Nucleus accumbens (tissue), 56 donors: ENCODE measurements at places on chromosomes 16 and 17.

DNA sequence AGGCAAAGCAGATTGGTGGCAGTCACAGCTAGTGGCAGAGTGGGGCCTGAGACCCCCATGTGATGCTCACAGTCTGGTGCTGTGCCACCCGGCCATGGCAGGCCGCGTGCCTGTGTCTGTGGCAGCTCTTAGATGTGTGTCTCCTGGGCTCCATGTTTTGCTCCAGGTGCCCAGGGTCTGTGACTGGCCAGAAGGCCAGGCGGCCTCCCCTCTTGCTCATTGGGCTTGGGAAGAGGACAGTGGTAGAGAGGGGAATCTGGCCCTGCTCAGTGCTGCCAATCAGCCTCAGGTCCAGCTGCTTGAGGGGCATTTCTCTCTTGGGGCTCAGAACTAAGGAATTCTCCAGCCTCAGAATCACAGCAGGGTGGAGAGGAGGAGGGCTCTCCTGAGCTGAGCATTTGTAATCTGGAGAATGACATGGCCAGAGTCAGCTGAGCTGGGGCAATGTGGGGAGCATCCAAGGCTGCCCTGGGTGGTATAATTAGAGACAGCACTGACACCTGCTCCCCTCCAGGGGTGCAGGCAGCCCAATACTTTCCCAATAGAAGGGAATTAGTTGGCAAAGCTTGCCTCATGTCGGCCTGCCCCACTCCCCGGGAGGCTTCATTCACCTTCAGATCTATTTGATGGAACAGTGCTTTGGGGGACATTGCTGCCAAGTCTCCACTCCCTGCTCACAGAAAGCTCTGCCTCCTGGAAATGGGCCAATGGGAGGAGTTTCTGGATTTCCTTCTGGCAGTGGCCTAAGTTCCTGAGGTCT lies 2.7 kb upstream of the LASP1NB start:
- no peak for DNase-seq

- no peak for DNase-seq
Measured at GRCh38 chr17:40535924-40536294, 29.4 kb downstream of the CCR7 start.

DNA sequence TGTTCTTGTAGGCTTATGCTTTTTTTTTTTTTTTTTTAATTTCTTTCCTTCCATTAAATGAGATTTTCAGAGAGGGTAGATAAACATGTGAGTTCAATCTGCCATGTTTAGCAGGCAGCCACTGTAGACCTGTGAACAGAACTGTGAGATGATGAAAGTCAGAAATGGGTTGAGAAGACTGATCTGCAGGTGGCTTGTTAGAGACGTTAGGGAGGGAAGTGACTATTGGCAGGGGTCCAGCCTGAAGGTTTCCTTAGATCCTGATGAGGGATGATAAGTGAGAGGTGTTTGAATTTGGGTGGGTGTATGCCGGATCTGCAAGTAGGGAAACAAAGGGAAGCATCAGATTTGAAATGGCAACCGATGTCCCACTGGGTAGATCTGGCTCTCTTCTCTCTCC lies 157.8 kb downstream of the HS3ST3B1 start:
- no peak for DNase-seq

DNA sequence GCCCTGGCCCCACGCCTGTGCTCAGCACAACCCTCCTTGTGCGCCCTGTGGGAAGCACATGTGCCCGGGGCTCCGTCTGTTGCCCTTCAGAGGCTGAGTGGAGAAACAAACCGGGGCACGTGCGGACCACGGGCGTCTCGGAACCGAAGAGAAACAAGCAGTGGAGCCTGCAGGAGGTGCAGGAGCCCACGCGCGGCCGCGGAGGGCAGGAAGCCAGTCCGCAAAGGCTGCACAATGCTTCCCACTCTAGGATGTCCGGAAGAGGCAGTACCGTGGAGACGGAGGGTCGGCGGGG lies 75.5 kb upstream of the GNG13 start:
- DNase-seq = no peak

DNA sequence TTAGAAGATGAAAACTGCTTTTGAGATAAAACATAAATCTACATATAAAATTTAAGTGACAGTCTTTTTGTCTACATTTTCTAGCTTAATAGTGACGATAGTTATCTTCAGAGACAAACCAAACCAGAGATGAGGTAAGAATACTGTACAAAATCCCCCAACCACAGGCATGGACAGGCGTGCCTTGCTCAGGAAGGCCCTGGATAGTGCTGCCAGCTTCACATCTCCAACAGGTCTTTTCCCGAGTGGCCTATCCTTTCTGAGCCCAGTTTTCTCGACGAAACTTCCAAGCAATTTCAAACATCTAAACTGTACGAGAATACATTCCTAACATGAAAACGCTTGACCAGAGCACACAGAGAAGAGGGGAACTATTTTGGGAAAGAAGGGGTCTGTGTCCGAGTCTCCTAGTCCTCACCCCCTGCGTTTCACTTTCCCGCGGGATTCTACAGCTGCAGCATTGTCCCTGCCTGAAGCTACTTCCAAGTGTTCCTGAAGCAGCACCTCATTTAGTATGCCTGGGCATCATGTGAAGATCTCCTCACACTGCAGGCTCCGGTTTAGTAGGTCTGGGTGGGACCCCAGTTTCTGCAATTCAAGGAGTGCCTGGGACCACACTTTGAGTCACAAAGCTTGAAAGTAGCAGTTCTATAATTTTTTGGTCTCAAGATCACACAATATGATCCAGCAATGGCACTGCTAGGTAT lies 37.8 kb downstream of the GNA13 start:
- DNase-seq = no peak

DNA sequence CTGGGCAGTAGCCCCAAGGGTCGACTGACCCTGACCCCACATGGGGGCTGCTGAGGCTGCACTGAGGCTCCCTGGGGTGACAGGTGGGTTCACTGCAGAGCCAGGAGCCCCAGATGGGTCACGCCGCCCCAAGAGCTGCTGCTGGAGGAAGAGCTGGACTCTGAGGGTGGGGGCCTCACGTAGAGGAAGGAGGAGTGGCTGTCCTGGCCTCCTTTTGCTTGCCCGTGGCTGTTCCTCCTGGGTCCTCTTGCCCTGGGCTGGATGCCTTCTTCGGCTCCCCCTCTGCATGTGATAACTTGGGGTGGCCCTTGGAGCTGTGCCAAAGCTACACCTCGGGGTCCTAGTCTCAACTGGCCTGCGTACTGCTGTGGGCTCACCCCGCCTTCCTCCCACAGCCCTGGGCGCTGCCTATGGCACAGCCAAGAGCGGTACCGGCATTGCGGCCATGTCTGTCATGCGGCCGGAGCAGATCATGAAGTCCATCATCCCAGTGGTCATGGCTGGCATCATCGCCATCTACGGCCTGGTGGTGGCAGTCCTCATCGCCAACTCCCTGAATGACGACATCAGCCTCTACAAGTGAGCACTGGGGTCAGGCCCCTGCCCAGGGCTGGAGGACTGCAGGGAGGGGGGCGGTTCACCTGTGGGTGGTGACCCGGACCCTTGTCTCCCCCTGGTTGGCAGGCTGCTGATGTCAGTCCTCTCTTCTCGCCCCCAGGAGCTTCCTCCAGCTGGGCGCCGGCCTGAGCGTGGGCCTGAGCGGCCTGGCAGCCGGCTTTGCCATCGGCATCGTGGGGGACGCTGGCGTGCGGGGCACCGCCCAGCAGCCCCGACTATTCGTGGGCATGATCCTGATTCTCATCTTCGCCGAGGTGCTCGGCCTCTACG lies 1.1 kb upstream of the AMDHD2 start:
- DNase-seq = no peak

DNA sequence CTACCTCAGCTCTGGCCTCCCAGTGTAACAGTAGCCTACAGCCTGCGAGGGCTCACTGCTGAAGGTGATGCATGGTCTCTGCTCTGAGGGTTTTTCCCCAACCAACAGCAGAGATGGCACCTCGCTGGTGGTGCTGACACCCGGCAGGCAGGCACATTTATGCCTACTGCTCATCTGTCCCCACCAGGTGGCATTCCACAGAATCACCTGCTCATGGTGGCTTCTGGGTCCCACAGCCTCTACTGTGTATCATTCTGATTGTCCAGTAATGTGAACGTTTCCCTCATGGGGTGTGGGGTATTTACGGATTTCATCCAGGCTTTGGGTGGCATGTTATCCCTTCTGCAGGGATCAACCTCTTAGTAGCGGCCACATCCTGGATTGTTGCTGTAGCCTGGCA lies 331.5 kb downstream of the SNX29 start:
- DNase-seq = no peak

- DNase-seq = no peak
Measured at GRCh38 chr17:64984851-64985521, 65.7 kb upstream of the LRRC37A3 start.

- no peak for DNase-seq
Measured at GRCh38 chr17:77404812-77405581, 264.2 kb downstream of the SEC14L1 start.

- DNase-seq = no peak
Measured at GRCh38 chr17:69511250-69511649, 96.8 kb downstream of the MAP2K6 start.

DNA sequence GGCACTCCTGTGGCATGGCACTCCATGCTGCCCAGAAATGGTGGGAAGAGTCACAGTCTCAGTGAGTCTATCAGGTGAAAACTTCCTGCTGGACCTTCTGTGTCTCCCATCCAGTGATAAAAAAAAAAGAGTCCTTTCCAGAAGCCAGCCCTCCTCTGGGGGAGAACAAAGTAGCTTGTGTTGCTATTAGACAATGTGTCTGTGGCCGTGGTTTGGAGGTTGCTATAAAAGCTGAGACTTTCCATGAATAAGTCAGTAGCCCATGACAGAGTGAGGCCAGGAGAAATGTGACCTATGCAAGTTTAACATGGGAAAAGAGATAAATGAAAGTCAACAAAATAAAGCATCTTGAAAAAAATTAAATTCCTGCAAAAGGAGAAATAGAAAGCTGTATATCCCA lies 250.7 kb upstream of the MON1B start:
- DNase-seq = no peak

DNA sequence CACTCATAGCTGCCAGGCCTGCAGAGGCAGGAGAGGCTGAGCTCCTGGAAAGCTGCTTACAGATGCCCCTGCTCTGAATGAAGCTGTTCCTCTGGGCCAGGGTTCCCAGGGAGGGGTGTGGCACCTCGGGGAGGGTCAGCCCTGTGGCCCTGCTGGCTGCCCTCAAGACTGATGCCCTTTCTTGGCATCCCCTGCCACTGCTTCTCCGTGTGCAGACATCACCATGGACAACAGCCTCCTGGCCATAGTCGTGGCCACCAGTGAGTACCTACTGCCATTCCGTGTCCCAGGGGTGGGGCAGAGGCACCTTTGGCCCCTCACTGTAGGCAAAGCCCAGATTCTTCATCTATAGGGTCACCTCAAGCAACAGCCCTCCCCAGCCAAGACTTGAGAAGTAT lies 8.9 kb downstream of the MRPL27 start:
- DNase-seq = no peak

DNA sequence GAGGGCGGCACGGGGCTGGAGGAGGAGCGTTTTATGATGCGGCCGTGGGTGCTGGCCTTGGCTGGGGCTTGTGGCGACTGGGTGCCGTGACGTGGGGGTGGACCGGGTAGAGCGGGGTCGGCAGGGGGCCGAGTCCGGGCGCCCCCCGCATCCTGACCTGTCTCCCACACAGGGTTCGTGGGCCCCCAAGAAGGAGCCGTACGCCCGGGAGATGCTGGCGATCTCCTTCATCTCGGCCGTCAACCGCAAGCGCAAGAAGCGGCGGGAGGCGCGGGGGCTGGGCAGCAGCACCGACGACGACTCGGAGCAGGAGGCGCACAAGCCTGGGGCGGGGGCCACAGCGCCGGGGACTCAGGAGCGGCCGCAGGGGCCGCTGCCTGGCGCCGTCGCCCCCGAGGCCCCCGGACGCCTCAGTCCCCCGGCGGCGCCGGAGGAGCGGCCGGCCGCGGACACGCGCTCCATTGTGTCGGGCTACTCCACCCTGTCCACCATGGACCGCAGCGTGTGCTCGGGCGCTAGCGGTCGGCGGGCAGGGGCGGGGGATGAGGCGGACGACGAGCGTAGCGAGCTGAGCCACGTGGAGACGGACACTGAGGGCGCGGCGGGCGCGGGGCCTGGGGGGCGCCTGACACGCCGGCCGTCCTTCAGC lies 81.6 kb downstream of the ARHGAP23 start:
- DNase-seq = no peak

GRCh38 chr16:85436636-85437165 lies 176.4 kb upstream of the GSE1 start:
- DNase-seq = no peak

DNA sequence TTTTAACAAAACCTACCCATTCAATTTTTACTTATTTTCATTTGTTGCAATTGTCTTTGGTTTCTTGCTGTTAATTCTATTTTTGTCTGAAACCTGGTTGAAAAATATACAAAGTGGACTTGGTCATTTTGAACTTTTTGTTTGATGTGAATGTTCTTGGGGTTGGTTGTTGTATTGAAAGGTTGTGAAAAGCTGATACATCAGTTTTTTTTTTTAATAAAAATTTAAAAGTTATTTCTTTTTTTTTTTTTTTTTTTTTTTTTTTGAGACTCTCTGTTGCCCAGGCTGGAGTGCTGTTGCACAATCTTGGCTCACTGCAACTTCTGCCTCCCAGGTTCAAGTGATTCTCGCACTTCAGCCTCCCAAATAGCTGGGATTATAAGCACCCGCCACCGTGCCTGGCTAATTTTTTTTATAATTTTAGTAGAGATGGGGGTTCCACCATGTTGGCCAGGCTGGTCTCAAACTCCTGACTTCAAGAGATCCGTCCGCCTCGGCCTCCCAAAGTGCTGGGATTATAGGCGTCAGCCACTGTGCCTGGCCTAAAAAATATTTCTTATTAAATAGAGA lies 28.9 kb downstream of the WIPF2 start:
- no peak for DNase-seq

GRCh38 chr17:57849163-57849873 lies 526 bp downstream of the MRPS23 start:
- DNase-seq = no peak

GRCh38 chr16:78574571-78574970 lies 475.1 kb downstream of the WWOX start:
- DNase-seq = no peak

GRCh38 chr16:51012396-51012795 lies 138.7 kb downstream of the SALL1 start:
- no peak for DNase-seq

GRCh38 chr16:26071101-26071866 lies 379.5 kb downstream of the HS3ST4 start:
- DNase-seq = no peak

DNA sequence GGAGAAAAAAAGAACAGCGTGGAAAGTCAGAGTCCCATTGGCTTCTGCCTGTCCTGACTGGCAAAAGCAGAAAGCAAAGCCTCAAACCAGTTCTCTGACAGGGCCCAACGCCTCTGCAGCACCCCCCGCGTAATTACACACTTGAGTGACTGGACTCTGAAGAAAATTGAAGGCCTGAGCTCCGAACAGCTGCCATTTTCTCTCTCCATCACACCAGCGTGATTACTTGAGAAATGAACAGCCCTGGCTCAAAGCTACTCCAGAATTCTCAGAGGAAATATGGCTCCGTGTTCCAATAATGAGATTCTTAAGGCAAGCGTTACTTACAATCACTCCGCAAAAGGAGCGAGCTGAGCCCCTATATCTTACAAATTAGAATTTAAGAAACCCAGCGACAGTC lies 142.7 kb upstream of the C17orf78 start:
- DNase-seq = no peak
